ENCODE measurements at places on chromosomes 13 and 19.

DNA sequence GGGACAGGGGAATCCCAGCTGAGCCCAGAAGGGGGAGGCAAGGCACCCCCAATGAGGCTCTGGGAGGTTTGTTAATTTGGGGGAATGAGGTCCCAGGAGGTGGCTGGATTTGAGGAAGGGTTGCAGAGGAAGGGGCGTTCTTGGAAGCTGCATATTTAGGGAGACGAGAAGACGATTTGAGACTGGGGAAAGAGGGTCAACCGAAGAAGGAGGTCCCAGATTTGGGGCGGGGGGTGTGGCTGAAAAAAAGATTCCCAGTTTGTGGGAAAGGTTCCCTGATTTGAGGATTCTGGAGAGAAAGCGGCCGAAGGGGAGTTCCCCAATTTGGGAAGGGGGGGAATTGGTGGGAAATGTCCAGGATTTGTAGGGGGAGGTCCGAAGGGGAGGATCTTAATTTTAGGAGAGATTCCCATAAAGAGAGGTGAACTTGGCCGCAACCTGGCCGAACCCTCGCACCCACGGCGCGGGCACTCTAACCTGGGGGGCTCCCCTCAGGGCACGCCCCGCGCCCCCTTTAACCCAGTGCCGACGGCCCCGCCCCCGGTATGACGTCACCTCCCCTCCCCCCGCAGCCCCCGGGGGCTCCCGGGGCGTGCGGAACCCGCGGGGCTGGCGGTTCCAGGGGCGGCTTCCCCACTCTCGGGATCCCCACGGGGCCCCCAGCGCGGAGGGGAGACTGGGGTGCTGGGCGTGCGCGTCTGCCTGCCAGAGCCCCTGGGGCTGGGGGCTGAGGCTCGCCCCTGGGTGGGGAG, 1.2 kb downstream of the PTPRS start:
- DNase-seq = no peak

- no peak for DNase-seq
Measured at GRCh38 chr19:2600914-2601870, 101.3 kb downstream of the GNG7 start.

- DNase-seq = no peak
Measured at GRCh38 chr13:105116966-105117365, 1418.5 kb downstream of the EFNB2 start.

GRCh38 chr13:82947191-82947621, 935.1 kb downstream of the SLITRK1 start:
- DNase-seq = no peak

GRCh38 chr13:78836238-78836784, 177.4 kb upstream of the OBI1 start:
- no peak for DNase-seq

DNA sequence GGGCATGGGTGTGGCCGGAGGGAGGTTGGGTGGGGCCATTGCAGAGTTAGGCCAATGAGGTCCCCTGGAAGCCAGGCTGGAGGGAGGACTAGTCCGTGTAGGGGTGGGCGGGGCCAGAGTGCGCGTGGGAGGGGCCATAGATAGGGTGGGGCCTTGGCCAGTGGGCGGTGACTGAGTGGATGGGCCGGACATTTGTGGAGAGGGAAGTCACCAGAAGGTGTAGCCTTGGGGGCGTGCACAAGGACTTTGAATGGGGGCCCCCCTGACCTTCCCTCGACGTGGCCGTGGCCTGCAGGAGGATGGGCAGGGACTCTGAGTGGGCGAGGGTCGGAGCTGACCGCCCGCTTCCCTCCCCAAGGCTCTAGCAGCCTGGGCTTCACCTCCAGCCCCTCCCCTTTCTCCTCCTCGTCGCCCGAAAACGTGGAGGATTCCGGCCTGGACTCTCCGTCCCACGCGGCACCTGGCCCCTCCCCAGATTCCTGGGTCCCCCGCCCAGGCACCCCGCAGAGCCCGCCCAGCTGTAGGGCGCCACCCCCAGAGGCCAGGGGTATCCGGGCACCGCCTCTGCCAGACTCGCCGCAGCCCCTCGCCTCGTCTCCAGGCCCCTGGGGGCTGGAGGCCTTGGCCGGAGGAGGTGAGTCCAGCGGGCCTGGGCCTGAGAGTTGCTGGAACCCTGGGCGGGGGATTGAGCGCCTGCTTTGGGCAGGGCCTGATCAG, 16.5 kb upstream of the B3GNT3 start:
- DNase-seq = no peak

- DNase-seq = no peak
Measured at GRCh38 chr13:47268270-47268669, 371.4 kb upstream of the HTR2A start.

DNA sequence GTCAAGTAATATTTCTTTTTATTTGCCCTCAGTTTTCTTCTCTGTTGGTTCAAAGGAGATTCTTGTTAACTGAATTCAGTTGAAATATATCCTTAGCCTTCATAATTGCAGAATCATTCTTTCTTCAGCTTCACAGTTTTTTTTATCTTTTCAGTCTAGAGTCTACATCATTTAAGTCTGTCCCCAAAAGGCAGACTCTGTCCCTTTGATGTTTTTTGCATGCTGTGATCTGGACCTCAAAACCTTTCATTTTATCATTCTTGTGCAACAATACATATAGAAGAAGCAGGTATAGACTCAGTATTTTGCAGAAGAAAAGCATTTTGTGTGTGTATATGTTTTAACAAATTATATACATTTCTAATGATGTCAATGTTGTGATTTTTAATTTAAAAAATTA, 734.8 kb upstream of the GPC6 start:
- DNase-seq = no peak

All from NCI-H2171 treated with DMSO at 0.1 percent for 48 hours (cell line).